Nephron progenitor cell (in vitro differentiated cells): ENCODE measurements at places on chromosomes 3 and 15.

GRCh38 chr3:161231861-161232260 lies 10.8 kb downstream of the NMD3 start:
- DNase-seq = no peak

GRCh38 chr3:43874290-43874689 lies 183.6 kb downstream of the ABHD5 start:
- no peak for DNase-seq

- no peak for DNase-seq
Measured at GRCh38 chr3:149080699-149081091, 5.6 kb downstream of the HLTF start.

DNA sequence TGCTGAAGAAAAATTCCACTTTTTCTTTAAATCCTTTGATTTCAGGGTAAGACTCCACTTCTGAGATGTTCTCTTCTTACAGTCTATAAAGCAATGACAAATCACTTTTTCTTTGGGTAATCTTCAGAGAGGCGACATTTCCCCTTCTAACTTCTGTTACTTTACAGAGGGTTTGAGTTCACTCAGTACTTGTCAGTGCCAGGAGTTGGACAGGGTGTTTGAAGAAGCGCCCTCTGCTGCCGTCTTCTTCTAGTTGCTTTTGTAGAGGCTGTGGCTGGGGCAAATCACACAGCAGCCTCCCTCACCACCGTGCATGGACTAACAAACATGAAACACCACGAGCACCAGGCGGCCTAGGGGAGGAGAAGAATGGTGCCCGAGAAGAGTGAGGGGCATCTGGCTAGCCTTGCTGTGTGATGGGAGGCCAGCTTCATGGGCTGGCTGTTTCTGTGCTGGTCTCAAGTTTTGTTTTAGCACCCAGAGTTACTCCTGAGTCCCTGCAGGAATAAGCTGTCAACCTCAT lies at the start of gene CD80:
CD80 (minus strand) TSS at position 174 of the 523 bp plus-strand sequence. CDS start 1,886 bp downstream, outside the sequence.
- peak; percentile 8 for DNase-seq

- DNase-seq = no peak
Measured at GRCh38 chr3:8070011-8070410, 431.6 kb upstream of the LMCD1 start.

DNA sequence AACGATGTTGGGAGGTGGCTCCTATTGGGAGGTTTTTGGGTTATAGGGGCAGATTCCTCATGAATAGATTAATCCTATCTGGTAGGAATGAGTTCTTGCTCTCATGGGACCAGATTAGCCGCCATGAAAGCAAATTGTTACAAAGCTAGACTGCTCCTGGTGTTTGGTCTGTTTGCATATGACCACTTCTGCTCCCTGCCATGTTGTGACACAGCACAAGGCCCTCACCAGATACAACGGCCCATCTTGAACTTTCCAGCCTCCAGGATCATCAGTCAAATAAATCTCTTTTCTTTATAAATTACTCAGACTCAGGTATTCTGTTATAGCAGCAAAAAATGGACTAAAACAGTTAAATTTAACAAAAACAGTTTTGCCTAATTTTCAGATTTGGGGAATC lies 34.4 kb downstream of the TRIM42 start:
- no peak for DNase-seq

GRCh38 chr15:29410338-29410737 lies 140.7 kb upstream of the NSMCE3 start:
- DNase-seq = no peak

GRCh38 chr3:124926426-124927101 lies 8.0 kb downstream of the MUC13 start:
- DNase-seq = no peak

DNA sequence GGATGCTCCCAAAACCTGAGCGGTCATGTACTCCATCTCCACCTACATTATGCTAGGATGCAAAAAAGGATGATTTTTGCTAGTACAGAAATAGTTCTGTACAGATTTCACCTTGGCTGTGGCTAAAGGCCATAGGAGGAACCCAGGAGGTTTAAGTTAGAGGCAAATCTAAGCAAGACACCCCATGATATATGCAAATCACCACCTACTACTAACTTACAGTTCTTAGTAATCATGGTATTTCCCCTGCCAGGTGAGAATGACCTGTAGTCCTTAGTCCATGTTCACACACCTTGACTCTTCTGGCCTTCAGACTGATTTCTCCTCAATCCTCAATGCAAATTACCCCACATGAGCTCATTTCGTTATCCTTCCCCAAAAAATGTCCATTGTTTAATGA lies 154.2 kb downstream of the IMPG2 start:
- no peak for DNase-seq

- DNase-seq = no peak
Measured at GRCh38 chr3:114356066-114356465, 62.2 kb downstream of the TIGIT start.

- DNase-seq = no peak
Measured at GRCh38 chr3:150458001-150458400, 49.9 kb downstream of the TSC22D2 start.

DNA sequence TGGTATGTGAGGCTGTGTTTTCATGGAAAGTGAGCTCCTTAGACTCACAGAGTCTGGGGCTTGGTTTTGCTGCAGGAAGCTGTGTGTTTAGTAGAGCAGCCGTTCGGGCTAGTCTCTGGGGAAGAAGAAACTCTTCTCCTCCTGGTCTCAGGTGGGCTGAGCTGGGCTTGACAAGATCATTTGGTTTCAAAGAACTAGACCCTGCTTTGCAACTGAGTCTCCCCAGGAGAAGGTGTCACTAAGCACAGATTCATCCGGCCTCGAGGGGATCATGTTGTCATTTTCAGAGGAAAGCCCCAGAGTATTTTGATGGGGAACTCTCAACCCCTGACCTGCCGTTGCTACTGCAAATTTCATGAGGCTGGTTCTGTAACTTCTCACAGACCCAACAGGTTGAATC lies 188.5 kb downstream of the FAM43A start:
- no peak for DNase-seq
